ENCODE measurements at places on chromosomes 2 and 18.

- no peak for DNase-seq
Observed at GRCh38 chr2:240839152-240840143, 19.4 kb upstream of the KIF1A start.

DNA sequence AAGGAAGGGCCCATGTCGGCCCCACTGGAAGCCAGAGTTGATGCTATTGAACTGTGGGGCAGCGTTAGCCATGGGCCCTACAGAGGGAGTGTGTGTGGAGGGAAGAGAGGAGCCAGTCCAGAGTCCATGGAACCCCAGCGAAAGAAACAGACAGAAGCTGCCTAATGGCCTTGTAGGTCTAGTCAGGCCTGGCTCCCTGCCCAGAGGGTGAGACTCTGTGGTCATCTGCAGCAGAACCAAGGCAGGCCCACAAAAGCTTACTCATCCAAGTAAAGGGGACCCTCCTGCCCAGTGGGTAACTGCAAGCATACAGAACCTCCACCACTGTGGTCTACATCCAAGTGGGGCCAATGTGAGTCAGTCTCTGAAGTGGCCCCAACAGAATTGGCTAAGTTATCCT lies 439.8 kb downstream of the TGIF1 start:
- DNase-seq: no peak

GRCh38 chr18:37654731-37655369 lies 89.3 kb upstream of the CELF4 start:
- no peak for DNase-seq

DNA sequence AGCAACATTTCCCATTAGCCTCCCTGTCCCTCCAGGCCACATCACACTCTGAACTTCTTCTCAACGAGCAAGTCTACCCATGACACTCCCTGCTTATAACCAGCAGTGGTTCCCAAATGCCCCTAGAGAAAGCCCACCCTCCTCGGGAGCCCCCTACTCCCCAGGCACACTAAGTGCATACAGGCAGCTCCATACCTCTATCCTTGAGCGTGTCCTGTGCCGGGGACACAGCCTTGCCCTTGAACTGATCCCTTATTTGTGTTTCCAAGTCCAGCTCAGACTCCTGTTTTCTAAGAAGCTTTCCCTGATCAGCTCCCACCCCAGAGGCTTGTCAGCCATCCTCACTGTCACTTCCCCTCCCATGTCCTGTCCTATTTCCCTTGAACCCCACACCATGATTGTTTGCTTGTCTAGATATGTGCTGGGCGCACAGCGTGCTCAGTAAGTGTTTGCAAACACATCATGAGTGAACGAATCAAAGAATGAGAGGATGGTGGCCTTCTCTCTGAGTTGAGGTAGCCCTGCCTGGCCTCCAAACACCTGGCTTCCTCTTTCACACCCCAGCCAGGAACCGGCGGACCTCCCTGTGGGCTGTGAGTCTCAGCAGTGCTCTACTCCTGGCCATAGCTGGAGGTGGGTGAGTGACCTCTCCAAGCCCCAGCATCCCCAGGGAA lies 2.1 kb downstream of the TEX51 start:
- DNase-seq: peak; percentile 3

DNA sequence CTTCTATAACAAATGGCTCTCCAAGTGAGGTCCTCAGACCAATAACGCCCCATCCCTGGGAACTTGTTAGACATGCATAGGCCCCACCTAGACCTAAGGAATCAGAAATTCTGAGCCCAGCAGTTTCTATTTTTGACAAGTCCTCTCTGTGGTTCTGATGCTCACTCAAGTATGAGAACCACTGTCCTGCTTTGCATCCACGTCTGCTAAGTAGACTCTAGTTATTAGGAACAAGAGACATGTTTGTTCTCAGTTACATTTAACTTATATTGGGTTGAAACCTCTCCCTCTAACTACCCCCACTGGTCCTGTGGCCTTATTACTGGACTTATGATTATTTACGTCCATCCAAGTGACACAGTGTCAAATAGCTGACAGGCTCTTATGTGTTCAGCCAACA lies 70.3 kb downstream of the TMEM17 start:
- DNase-seq: no peak

GRCh38 chr2:18998491-18998890 lies 359.9 kb downstream of the OSR1 start:
- no peak for DNase-seq

- no peak for DNase-seq
Observed at GRCh38 chr2:132430895-132431294, 14.3 kb downstream of the GPR39 start.

- peak; percentile 13 for DNase-seq
Observed at GRCh38 chr2:128444121-128444771, 125.6 kb upstream of the HS6ST1 start.

GRCh38 chr2:172087780-172088244 lies 2.5 kb downstream of the DLX1 start:
- no peak for DNase-seq

- no peak for DNase-seq
Observed at GRCh38 chr2:880201-880970, 70.3 kb upstream of the SNTG2 start.

GRCh38 chr18:31225668-31226067 lies 63.0 kb upstream of the DSC1 start:
- DNase-seq: no peak

GRCh38 chr2:168796583-168797285 lies 5.7 kb upstream of the NOSTRIN start:
- DNase-seq: no peak

GRCh38 chr2:60544062-60544461 lies 9.4 kb downstream of the BCL11A start:
- DNase-seq: no peak

DNA sequence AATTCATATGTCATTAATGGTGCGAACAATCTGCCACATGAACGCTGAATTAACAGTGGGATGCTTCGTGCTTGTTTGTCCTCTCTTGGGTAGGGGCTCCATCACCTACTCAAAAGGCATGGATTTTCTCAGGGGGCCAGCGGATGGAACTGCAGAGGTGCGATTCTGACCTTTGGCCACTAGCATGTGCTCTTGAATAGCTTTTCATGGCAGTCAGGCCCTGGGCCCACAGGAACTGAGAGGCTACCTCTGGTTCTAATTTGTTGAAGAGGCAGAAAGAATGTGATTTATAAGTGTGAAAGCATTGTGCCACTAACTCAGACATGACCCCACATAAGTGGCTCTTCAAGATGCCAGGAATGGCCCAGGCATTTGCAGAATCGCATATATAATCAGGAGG lies 283.2 kb downstream of the INSIG2 start:
- no peak for DNase-seq

GRCh38 chr2:216083464-216084281 lies 2.0 kb downstream of the TMEM169 start:
- no peak for DNase-seq

- no peak for DNase-seq
Observed at GRCh38 chr2:73292316-73292905, 937 bp downstream of the EGR4 start.

GRCh38 chr2:230751062-230751461 lies 38.4 kb downstream of the CAB39 start:
- no peak for DNase-seq
